ENCODE measurements at places on chromosomes 13 and 19.

- peak; percentile 58 for DNase-seq
Observed at GRCh38 chr19:44875666-44876451, 15.2 kb upstream of the TOMM40 start.

- no peak for DNase-seq
Observed at GRCh38 chr13:81207231-81207630, 866.3 kb upstream of the SPRY2 start.

GRCh38 chr13:105595471-105595870 is 940.0 kb downstream of the EFNB2 start:
- no peak for DNase-seq

DNA sequence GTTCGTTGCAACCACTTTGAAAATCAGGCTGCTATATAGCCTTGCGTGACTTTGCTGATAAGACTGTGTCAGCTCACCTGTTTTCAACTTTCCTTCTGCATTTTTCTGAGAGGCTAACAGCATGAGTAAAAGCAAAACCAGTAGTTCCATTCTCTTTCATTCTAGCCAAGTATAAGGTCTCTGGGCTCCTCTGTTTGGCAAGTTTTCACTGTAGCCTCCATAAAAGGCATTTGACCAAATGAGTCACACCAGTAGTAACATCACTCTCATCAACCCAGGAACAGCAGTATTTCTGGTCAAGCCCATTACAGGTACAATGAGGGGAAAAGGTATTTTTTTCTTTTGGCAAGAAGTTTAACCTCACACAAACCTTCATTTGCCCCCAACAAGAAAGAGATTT is 1149.8 kb upstream of the MIR17HG start:
- DNase-seq: no peak

- no peak for DNase-seq
Observed at GRCh38 chr13:32851083-32852069, 164.8 kb upstream of the KL start.

GRCh38 chr19:16351133-16351809 is 26.6 kb downstream of the KLF2 start:
- DNase-seq: peak; percentile 96

- no peak for DNase-seq
Observed at GRCh38 chr13:105089858-105090643, 1445.4 kb downstream of the EFNB2 start.

- DNase-seq: no peak
Observed at GRCh38 chr13:43388282-43389034, 365.1 kb downstream of the DNAJC15 start.

- DNase-seq: no peak
Observed at GRCh38 chr13:46577696-46578589, 25.0 kb downstream of the LRCH1 start.

DNA sequence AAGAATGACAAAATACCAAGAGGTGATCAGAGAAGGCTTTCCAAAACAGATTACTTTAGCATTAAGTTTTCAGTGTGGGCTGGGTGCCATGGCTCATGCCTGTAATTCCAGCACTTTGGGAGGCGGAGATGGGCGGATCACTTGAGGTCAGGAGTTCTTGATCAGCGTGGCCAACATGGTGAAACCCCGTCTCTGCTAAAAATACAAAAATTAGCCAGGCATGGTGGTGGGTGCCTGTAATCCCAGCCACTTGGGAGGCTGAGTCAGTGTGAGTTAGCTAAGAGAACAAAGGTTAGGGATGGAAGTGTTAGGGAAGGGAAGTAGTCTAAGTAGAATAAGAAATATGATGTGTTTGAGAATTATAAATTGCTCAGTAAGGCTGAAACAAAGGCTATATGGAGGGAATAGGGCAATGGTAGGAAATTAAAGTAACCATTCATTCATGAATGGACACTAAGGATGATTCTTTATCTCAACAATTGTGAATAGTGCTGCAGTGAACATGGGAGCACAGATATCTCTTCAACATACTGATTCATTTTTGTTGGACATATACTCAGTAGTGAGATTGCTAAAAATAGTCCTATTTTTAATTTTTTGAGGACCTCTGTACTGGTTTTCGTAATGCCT is 3.9 kb upstream of the RCBTB2 start:
- DNase-seq: no peak

DNA sequence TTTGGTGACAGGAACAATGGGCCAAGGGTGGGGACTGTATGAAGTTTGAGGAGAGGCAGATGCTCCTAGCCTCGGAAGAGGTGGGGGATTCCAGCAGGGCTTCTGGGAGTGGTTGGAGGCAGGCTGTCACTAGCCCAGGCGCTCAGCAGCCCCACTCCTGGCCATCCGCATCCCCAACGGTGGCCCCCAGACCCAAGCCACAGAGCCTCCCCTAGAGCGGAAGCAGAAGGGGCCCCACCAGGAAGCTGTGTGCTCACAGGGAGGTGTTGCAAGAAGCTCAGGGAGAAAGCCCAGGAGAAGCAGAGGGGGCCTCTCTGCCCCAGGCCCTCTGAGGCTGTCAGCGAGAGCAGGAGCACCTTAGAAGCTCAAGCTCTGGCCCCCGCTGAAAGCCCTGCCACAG is 8.3 kb downstream of the PRAM1 start:
- no peak for DNase-seq

DNA sequence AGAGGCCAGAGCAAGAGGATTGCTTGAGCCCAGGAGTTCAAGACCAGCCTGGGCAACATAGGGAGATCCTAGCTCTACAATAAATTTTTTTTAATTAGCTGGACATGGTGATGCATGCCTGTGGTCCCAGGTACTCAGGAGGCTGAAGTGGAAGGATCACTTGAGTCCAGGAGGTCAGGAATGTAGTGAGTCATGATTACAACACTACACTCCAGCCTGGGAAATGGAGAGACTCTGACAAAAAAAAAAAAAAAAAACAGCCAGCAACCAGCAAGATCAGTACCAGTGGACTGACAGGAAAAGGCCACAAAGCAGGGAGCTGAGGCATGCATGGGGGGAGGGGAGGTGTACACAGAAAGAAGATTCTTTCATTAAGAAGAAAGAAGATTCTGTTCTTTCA is 52.7 kb upstream of the RFXAP start:
- no peak for DNase-seq

GRCh38 chr19:50537769-50538230 is 24.1 kb upstream of the ASPDH start:
- DNase-seq: peak; percentile 74

GRCh38 chr19:5572556-5573286 is 5.0 kb upstream of the TINCR start:
- no peak for DNase-seq

DNA sequence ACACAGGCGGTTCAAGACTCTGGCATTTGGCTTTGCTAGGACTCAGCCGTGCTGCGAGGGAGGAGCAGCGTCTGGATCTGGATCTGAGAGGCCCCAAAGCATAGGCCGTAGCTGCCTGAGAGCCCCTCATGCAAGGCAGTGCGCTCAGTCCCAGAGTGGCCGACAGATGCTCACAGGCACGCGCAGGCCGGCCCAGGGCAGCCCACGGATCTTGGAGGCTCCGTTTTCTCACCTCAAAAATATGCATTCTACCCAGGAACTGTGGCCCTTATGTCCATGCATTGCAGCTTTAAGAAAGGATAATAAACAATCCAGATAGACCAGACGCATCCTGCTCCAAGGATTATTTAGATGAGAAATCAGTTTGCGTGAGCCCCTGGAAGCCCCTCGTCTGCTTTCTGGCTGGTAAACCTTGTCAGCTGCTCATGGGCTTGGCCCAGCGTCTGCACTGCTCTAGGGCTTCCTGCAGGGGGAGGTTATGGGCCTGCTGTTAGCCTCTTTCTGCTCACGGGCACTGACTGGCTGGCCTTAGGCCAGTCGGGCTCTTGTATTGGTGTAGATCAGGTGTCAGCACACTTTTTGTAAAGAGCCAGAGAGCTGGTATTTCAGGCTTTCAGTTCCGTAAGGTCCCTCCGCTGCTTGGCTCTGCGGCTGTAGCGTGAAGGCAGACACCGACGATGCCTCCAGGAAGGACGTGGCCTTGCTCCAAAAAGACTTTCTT is 24.2 kb downstream of the TEX29 start:
- DNase-seq: no peak

GRCh38 chr13:113618455-113618854 is 33.9 kb downstream of the TFDP1 start:
- no peak for DNase-seq

DNA sequence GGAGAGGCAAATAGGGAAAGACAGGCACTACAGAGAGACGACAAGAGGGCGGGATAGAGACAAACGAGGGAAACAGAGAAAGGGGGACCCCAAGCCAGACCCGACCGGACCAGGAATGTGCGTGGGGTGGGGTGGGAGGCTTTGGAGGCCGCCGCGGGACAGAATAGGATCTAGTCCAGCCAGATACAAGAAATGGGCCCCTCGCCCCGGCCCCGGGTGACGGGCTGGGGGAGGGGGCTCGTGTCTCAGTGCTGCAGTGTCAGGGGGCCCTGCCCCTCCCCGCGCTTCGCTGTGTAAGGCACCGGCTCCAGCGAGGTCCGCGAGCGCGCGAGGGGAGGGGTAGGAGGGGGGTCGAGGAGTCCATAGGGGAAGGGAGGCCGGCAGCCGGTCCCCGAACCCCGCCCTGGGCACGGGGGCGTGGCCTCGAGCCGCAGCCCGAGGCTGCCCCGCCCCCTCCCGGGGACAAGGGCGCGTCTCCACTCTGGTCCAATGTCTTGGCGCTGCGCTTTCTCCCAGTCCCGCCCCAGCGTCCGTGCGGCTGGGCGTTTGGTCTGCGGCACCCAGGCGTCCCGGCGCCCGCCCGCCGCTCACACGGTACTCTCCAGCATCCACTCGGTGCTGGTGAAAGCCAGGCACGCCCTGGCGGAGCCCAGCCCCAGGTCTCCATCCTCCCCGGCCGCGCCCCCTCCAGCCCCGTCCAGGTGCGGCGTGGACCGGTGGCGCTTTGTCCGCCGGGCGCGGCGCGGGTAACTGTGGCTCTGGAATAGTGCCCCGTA is 11.0 kb downstream of the IFNL1 start:
- no peak for DNase-seq

DNA sequence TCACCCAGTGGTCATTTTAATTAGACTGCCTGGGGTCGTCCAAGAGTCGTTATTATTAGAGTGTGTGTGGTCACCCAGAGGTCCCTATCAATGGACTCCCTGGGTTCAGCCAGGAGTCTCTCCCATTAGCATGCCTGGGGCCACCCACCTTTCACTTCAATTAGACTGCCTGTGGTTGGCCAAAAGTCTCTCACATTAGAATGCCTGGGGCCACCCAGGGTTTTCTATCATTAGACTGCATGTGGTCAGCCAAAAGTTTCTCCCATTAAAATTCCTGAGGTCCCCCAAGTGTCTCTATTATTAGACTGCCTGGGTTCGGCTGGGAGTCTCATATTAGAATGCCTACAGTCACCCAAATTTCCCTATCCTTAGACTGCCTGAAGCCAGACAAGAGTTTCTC is 1472.6 kb downstream of the UQCRFS1 start:
- DNase-seq: no peak

DNA sequence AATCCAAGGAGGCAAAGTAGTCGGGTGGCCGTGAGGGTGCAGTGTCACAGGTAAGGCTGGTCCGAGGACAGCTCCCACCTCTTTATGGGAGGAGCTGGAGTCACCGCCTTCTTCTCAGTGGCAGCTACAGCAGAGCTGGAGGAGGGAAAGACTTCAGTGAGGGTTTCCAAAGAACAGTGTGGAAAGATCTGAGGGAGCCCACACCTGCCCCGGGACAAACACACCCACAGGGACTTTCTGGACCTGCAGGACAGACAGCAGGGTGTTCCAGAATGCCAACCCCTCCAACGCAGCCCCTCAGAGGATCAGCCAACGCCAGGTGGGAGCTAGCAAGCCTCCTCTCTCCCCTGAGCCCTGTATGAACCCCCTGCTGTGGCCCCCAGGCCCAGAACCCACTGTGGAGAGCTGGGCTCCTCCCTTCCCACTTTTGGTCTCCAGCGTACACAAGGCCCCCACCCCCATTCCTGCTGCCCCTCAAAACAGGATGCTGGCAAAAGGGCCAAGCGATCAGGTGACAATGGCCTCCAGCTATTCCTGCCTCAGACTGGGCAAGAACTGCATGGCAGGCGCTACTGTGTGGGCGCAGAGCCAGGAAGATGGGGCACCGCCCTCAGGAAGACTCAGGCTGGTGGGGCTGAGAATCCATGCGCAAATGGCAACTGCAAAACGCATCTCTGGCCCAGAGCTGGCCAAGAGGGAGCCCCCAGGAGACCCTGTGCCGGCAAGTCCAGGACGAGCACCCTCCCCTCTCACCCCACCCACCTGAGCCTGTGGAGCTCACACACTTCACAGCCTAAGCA is 3.5 kb upstream of the CD320 start:
- no peak for DNase-seq

DNA sequence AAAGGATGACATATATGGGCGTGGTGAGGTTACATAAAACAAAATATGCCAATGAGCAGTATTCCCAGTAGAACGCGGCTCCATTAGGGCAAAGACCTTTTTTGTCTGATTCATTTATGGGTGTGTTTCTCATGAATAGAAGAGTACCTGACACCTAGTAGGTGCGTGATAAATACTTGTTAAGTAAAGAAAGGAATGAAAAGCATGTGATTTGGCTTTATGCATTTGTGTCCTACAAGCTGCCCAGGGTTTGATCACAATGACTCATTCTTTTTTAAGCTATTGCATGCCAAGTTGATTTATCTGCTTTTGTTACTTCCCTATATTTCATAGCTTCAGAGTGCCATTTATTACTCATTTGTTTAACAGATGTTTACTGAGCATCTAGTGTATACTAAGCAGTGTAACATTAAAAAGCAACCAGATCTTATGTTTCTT is 19.1 kb upstream of the KCTD4 start:
- DNase-seq: peak; percentile 64

DNA sequence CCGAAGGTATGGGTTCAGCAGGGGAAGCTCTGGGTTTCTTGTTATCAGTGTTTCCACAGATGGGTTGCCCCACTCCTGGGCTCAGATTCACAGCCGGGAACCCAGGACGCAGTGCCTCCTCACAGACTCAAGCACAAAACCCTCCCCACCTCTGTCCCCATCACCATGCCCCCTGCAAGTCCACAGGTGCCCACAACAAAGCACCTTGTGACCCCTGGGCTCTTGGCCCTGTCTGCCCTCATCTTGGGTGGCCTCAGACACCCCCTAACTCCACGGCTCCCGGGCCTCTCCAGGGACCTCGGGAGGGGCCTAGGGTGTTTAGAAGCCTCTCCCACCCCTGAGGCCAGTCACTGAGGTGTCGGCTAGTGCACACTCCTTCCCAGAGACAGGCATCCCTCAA is 231.7 kb downstream of the TUBA3C start:
- no peak for DNase-seq

- no peak for DNase-seq
Observed at GRCh38 chr19:24060687-24061356, 26.2 kb upstream of the ZNF254 start.

DNA sequence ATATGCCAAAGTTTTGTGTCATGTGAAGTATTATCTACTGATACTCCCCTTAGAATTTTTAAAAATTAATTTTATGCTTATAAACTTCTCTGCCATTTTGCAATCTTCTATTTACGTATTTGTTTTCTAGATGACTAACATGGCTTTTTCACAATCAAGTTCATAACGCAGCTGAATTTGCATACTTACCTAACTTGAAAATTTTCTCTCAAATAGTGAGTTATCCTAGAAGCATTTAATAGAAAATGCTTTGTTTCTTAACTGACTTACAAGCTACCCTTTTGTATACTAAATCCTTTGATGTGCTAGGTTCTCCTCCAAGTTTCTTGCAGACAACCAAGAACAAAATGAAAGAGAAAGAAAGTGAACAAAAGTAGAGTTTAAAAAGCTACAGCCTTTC is 683.5 kb downstream of the LIG4 start:
- no peak for DNase-seq

- DNase-seq: no peak
Observed at GRCh38 chr19:14119644-14120496, 2.3 kb upstream of the PRKACA start.
